Testis (tissue), 5 donors: ENCODE measurements at places on chromosomes 16 and 17. TPM values are rescaled to one million over a fixed set of nuclear protein-coding genes. Genes with fewer than 3 reads are reported as not detected.

- no peak for DNase-seq
These were observed 232.8 kb downstream of the BCAS3 start for GRCh38 chr17:60910415-60910814.

Gene RUNDC3A
- 53.1 TPM for total RNA-seq

DNA sequence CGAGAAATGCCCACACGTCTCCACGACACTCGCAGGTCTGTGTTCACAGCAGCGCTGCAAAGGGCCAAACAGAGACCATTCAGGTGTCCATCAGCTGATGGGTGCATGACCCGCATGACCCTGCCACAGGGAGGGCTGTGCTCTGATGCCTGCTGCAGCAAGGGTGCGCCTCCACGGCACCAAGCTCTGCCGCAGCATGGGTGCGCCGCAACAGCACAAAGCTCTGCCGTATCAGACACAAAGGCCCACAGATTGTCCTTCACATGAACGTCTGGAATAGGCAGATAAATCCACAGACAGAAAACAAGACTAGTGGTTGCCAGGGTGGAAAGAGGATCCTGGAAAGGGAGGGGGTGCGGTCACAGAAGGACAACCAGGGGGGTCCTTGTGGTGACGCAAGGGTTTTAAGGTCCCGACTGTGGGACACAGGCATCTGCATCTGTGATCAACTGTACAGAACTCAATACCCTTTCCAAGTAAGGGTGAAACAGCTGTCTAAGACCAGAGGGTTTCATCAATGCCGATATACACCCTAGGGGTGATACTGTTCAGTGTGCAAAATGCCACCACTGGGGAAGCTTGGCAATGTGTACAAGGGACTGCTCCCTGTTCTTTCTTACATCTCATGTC lies 121.0 kb downstream of the ANKRD11 start:
- DNase-seq = no peak

DNA sequence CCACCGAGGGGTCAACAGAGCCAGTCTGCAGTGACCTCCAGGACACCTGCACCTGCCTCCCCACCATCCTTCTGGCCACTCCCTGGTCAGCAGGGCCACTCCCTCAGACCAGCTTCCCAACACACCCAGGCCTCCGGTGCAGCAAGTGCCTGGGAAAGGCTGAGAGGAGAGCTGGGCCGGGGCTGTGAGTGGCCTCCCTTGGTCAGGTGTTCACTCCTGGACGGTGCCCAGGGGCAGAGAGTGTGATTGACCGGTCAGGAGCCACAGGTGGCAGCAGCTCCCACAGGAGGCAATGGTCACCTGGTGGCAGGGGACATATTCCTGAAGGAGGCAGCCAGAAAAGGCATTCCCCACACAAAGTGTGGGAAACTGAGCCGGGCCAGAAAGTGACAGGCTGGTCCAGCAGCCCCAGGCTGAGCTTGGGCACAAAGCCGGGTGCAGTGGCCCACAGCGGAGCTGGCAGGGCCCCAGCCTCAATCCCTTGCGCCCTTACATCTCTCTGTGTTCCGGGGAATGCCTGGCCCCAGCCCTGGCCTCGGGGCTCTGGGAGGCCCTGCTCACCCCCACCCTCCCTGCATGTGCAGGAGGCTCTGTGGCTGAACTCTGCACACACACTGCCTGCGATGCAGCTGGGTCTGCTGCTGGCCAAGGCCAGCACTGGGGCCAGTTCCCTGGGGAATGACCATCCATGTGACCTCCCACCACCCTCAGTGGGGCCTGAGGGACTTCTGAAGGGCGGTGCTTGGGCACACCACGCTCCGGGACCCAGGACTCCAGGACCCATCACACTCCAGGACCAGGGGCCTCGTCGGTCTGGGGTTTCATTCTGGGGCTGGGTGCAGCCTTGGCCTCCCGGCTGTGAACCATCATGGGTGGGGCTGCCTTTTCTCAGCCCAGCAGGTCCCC lies 1.2 kb upstream of the C17orf99 start:
- peak; percentile 78 for DNase-seq

Gene PLA2G10
- total RNA-seq = 4.5 TPM

GRCh38 chr16:48000622-48001021 lies 155.2 kb downstream of the ABCC12 start:
- peak; percentile 56 for DNase-seq

Gene DNAI2
- 19.6 TPM for total RNA-seq

DNA sequence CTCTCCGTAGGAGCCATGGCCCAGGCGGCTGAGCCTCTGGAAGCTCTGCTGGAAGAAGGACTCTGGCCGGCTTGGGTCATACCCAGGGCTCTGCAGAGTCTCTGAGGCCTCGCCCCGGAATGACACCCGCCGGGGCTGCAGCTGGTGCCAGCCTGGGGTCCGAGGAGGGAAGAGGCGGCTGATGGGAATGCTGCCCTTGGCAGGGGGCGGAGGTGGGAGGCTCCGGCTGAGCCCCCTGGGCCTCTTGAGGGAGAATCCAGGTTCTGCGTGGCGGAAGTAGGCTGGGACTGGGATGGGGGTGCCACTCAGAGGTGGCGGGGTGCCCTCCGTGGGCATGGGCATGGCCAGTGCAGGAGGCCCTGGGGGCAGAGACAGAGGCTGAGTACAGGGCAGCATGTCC lies 3.6 kb downstream of the PKMYT1 start:
- no peak for DNase-seq

GRCh38 chr17:80694992-80695912 lies 150.6 kb downstream of the RPTOR start:
- DNase-seq = no peak
